Uterus (tissue), 4 donors: ENCODE measurements at places on chromosomes 5 and 9.

- DNase-seq = no peak
Observed at GRCh38 chr9:129630967-129631673, 5.2 kb downstream of the NTMT1 start.

- peak; percentile 76 for DNase-seq
Observed at GRCh38 chr5:17185773-17186172, 31.7 kb upstream of the BASP1 start.

DNA sequence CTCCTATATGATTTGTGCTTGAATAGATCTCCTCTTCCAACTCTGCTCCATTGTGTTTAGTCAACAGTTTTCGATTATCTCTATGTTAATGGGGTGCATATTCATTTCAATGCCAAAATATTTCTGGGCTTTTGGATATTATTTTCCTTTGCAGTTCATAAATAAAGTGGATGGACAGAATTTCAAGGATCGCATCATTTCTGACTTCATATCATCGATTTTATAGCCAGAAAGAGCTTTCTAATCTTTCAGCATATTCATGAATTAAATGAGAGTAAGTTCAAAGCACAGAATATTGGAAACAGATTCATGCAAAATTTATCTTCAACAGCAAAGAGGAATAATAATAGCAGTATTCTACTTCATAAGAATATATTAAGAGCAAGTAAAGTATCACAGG is 60.0 kb upstream of the MINAR2 start:
- DNase-seq = no peak

DNA sequence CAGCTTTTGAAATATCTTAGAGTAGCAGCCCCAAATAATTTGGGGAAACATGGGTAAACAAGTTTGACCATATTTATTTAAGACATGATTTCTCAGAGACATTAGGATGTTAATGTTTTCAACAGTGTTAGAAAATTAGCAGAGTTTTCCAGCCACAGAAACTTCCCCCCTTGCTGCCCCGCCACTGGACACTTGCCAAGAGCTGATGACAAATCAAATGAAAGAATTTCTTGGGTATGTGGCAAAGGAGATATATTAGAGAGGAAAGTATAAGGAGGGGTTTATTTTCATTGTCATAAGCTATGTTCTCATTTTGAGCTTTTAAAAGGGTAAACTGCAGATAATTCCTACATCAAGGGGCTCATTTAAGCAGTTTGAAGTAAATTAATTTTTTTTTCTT is 15.9 kb downstream of the GABRA1 start:
- no peak for DNase-seq

DNA sequence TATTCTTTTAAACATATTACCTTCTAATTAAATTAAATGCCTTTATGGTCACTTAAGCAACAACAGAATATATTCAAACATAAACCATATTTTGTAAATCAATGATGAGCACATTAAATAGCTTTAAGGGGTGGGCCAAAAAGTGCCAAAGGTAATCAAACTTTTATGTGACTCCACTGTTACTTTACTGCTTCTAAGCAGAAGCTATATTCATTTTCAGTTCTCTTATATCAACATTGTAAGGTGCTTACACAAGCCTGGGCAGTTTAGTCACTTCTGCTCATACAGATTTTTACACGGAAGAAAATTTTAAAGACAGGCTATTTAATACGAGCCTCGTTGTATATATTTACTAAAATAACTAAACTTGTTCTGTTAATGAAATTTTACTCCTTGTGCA is 29.9 kb downstream of the RFX3 start:
- DNase-seq = no peak

- DNase-seq = no peak
Observed at GRCh38 chr5:122031836-122032235, 46.2 kb downstream of the LOX start.

DNA sequence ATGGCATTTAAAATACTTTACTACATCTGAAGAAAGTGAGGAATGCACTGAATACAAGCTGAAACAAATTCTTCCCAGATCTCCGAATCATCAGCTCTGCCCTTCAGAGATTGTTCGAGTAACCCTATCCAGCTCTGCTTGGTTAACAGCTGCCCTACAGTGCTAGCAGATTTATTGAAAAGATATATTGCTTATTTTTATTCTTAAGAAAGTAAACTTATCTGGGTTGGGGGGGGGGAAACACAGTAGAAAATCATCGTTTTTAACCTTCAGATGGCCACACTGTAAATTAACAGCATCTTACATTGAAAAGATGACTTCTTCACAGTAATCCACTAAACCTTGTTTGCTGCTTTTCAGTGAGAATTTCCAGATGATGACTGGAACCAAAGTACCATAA is 210.8 kb downstream of the NFIB start:
- no peak for DNase-seq

- no peak for DNase-seq
Observed at GRCh38 chr9:114853071-114853855, 47.4 kb upstream of the TNFSF15 start.

GRCh38 chr9:127214421-127215267 is 49.9 kb upstream of the GARNL3 start:
- no peak for DNase-seq

DNA sequence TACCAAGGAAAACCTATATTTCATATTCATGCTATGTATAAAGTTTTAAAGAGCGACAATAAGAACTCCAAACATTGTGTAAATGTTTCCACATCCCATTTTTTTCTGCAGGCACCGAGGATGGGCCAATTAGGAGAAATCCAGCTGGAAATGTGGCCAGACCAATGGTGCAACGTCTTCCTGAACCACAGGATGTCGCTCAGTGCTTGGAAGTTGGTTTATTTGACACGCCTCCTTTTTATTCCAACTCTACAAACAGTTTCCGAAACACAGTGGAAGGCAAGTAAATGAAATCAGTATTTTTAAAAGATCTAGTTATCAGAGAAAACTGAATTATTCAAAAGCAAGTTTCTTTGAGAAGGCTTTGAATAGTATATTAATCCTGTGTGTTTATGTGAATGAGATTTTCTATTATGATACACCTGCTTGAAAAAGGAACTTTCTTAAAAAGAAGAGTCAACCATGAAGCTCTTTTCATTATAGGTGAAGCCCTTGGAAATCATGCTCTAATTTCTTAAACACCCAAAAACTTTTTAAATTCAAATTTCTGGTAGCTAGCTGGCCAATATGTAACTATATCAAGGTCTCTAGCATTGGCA is 9.1 kb downstream of the TYRP1 start:
- DNase-seq = peak; percentile 19

GRCh38 chr9:121646992-121647391 is 4.4 kb upstream of the DAB2IP start:
- DNase-seq = no peak

DNA sequence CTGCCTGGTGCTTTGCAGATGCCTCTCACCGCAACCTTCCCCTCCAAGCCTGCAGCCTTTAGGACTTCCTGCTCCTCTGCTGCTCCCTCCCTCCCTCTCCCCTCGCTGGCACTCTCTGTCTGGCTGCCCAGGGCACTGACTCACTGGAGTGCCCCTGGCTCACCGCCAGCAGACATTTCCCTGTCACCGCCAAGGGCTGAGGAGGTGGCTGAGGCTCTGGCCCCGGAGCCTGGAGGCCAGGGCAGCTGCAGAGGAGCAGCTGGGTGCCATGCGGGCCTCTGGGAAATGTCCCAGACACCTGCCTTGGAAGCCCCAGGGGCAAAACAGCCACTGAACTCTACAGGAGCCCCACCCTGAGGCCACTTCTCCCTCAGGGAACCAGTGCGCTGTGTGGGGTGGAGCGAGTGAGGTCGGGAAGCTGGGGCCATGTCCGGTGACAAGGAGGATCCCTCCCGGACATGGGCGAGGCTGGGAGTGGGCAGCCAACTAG is 53.4 kb downstream of the TENT4A start:
- peak; percentile 46 for DNase-seq

DNA sequence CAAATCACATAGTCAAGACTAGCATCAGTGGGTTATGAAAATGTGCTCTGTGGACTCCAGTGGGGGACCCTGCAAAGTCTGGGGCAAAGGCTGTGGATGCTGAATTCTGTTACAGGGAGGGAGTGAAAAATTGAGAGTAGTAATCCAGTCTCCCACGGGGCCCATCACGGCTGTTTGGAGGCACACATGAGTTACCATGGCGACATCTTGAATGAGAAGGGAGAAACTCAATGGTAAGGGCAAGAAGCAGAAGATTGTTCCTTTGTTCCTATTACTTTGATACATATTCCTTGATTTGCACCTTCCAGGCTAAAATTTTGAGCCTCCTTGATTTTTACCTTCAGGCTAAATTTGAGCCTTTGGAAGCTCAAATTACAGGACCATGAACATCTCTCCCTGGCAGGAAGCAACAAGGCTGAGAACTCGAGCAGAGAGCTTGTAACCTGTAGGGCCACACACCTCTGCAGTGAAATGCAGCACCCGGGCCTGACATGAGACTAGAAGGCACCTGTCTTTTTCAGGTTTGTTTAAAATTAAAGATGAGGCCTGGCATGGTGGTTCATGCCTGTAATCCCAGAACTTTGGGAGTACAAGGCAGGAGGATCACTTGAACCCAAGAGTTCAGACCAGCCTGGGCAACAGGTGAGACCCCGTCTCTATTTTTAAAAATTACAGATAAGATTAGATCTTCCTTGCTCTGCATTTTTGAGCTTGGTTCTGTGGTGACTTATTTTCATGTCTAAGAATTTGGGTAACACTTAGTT is 31.0 kb upstream of the ZFR start:
- no peak for DNase-seq

DNA sequence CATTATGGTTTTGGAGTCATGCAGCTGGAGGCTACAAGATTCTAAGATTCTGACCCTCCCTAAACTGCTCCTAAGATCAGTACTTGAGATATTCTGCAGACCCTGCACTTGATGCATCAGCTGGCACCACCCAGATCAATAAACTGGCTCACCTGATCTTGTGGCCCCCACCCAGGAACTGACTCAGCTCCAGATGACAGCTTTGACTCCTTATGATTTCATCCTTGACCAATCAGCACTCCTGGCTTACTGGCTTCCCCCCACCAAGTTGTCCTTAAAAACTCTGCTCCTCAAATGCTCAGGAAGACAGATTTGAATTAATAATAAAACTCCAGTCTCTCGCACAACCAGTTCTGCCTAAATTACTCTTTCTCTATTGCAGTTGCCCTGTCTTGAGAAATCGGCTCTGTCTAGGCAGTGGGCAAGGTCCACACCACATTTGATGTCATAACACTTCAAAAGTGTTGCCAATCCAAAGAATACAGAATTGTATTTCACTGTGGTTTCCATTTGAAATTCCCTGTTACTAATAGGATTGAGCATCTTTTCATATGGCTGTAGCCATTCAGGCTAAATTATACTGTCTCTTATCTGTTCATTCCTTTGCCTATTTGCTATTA is 14.8 kb upstream of the SLC30A5 start:
- DNase-seq = no peak

GRCh38 chr5:172541099-172541772 is 86.9 kb upstream of the SH3PXD2B start:
- DNase-seq = peak; percentile 11

DNA sequence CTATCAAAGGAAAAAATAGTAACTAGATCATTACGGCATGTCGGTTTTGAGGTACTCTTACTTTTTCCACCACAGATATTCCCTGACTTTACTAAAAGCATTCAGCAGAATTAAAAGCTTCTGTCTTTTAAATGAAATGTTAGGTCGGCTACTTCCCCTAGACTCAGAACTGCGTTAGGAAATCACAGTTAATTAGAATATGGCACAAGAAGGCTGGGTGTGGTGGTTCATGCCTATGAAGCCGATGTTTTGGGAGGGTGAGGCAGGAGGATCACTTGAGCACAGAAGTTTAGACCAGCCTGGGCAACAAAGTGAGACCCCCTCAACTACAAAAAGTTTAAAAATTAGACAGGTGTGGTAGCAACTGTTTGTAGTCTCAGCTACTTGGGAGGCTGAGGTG is 24.4 kb downstream of the CEMIP2 start:
- no peak for DNase-seq

GRCh38 chr9:36007852-36008251 is 28.9 kb upstream of the RECK start:
- DNase-seq = no peak

GRCh38 chr5:93421468-93421867 is 159.6 kb downstream of the NR2F1-AS1 start:
- no peak for DNase-seq

GRCh38 chr9:19934301-19934871 is 145.5 kb upstream of the SLC24A2 start:
- no peak for DNase-seq

DNA sequence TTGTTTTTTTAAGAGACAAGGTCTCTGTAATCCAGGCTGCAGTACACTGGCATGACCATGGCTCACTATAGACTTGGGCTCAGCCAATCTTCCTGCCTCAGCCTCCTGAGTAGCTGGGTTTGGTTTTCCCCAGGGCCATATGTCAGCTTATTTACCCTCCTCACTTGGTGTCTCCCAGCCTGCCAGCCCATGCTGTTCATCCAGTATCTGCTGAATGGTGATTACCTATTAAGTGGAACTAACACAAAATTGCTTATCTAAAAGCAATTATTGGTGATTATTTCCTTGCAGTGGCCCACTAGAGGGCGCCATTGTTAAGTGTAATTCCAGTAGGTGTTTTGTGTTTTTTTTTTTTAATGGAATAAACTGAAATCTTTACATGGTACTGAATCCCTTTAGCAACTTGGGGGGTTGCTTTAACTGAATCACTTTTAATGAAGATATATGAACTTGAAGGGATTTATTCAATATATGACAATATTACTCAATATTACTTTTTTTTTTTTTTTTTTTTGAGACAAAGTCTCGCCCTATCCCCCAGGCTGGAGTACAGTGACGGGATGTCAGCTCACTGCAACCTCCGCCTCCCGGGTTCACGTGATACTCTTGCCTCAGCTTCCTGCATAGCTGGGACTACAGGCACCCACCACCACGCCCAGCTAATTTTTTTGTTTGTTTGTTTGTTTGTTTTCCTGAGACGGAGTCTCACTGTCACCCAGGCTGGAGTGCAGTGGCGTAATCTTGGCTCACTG is 13.8 kb downstream of the EXOSC2 start:
- peak; percentile 69 for DNase-seq

DNA sequence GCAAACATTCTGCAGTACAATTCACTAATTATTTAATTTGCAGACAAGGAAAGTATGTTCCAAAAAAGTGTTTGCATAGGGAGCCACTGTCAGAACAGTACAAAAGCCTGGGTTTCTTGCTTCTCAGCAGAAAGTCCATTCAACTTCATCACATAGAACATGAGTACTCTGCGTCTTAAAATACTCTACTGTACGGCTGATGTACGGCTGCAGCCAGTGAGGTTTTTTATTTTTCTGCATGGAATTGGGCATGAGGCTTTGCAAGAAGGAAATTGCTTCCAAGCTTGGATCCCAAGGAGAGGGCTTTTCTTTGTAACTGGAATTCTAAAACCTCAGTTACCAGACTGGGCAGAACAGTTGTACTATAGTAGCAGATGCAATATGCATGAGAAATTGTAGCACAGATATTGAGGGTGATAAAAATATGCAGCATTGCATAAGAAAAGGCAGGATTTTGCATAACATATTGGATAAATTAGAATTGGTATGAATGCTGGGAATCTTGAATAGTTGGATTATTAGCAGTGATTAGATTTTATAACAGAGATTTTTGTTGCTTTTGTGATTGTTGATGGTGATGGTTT is 178.1 kb upstream of the CDH9 start:
- no peak for DNase-seq

GRCh38 chr9:114693248-114693855 is 11.4 kb upstream of the TEX48 start:
- no peak for DNase-seq

- no peak for DNase-seq
Observed at GRCh38 chr5:134500699-134501430, 24.6 kb upstream of the JADE2 start.

GRCh38 chr5:73268826-73269225 is 95.8 kb downstream of the TMEM174 start:
- no peak for DNase-seq
